ENCODE measurements at places on chromosomes 1 and 21. TPM values are rescaled to one million over a fixed set of nuclear protein-coding genes. Genes with fewer than 3 reads are reported as not detected.

- DNase-seq, result no peak
These were observed 11.9 kb downstream of the MEF2D start for GRCh38 chr1:156488566-156489165.

The ZNF697 gene
- 16.6 TPM for total RNA-seq

GRCh38 chr1:10760566-10761502 is 35.6 kb downstream of the CASZ1 start:
- no peak for DNase-seq

The IFI44 gene
- 171 TPM for total RNA-seq

- no peak for DNase-seq
These were observed at the start of gene OR2M4 for GRCh38 chr1:248231117-248231516. OR2M4 (plus strand) TSS chr1:248231417; CDS start chr1:248238929, 7,512 bp downstream.

All from Daoy (cell line).